ENCODE measurements at places on chromosomes 12 and 14. TPM values are rescaled to one million over a fixed set of nuclear protein-coding genes. Genes with fewer than 3 reads are reported as not detected.

- no peak for DNase-seq
Measured at GRCh38 chr14:79605849-79606248, 605.5 kb downstream of the DIO2 start.

Gene LTB4R
- 6.2 TPM for polyA plus RNA-seq

DNA sequence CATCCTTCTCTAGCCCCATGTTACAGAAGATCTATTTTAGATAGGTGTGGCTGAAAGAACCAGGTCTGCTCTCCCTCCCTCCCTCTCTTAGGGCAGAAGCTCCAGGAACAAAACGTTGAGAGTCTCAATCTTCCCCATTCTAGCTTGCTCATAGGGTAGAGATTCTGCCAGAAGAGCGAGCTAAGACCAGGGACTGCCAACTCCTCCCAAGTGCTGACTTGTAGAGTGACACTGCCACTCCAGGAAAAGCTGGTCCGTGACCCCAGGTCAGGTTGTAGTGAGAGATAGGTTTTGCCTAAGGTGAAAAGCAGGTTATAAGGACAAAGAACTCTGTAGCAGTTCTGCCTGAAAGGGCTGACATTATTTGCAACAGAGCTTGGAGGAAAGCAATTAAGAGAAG is 73.4 kb downstream of the INSM2 start:
- DNase-seq: no peak

Gene EVL
- 258 TPM for polyA plus RNA-seq

DNA sequence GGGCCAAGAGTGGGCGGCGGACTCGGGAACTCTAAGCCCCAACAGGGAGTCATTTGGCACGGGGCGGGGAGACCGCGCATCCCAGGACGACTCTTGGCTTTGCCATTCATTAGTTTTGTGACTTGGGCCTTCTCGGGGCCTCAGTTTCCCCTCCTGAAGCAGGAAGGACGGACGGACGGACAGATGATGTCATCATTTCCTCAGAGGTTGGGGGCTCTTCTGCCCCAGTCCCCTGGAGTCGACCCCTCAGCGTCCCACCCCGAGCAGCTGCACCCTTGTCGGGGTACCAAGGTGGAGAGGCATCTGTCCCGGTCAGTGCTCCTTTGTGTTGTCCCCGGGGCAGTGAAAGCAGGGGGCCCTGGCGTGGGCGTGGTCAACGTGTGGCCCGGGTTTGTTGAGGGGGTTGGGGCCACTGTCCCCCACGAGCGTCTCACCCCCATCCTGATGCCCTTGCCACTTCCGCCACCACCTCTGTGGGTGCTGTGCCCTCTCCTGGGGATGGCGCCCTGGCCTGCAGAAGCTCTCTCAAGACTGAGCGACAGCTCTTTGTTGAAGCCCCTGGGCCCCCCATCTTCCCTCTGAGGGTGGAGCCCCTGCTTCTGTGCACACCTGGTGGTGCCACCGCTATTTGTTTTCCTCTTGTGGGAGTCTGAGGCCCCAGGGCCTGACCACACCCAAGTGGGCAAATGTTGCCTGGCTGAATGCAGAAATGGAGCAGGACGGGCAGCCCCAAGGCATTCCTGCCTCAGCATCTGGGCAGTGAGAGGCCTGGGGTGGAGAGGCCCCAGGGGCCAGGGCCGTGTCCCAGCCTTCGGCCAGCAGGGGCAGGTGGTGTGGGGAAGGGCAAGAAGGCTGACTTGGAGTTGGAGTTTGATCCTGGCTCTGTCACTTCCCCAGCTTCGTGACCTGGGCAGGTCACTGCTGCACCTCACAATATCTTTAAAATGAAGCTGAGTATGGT is 896 bp downstream of the HHIPL1 start:
- no peak for DNase-seq

GRCh38 chr12:131907379-131908091 is 13.1 kb downstream of the ULK1 start:
- no peak for DNase-seq

Gene PRPH
- polyA plus RNA-seq: 1.2 TPM

Gene TAS2R14
- 5.9 TPM for polyA plus RNA-seq

DNA sequence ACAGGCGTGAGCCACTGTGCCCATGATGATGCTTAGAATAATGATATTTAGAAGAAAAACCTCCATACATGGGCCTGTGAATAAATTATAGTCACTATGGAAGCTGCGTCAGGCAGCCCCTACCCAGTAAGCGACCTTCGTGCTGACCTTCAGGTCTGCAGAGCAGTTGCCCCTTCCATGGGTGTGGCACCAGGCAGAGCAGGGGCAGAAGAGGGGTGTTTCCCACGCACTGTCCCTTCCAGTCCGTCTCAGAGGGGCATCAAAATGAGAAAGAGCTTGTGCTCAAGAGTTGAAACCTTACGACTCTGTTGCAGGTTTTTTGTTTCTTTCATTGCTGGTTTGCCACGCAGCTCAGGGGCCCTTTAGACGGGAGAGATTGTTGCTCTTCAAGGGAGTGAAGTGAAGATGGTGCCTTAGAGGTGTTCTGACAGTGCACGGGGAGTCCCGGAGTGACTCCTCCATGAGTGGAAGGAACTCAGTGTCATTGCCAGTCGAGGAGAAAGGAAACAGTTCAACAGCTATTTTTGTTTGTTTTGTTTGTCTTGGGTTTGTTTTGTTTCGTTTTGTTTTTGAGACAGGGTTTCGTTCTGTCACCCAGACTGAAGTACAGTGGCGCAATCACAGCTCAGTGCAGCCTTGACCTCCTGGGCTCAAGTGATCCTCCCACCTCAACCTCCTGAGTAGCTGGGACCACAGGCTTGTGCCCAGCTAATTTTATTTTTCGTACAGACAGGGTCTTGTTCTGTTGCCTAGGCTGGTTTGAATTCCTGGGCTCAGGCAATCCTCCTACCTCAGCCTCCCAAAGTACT is 13.9 kb downstream of the CKB start:
- DNase-seq: no peak

GRCh38 chr14:74605531-74606223 is 6.4 kb downstream of the LTBP2 start:
- no peak for DNase-seq

- DNase-seq: no peak
Measured at GRCh38 chr14:55913324-55914025, 204.7 kb upstream of the PELI2 start.

Gene POTEG
- not detected for polyA plus RNA-seq

DNA sequence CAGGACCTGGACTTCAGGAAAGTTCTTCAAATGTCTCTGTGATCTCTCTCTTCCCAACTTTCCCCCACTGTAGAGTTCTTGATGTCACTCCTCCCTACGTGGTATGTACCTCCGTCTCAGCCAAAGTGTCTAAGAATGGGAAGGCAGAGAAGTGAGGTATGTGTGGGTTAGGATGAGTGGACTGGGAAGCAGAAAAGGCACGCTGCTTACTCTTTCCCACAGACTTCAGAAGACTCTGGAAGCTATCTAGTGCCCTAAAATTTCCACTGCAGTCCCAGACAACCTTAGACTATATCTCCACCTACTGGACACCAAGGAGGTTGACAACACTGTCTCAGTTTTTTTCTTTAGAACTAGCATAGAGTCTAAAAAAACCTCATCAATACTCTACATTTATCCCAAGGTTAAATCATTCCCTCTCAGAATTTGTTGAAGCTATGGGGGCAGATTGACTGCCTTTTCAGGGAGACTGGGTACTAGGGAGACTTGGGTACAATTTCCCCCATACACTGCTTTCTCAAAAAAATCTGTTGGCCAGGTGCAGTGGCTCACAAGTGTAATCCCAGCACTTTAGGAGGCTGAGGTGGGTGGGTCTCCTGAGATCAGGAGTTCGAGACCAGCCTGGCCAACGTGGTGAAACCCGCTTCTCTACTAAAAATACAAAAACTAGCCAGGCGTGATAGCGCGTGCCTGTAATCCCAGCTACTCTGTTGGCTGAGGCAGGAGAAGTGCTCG is 20.6 kb upstream of the ITGA5 start:
- no peak for DNase-seq

Gene RNASE1
- 401 TPM for polyA plus RNA-seq
